Pulmonary artery endothelial cell (primary cell): ENCODE measurements at places on chromosomes 2 and 18.

- DNase-seq, result no peak
These were observed 22.9 kb upstream of the SSB start for GRCh38 chr2:169775765-169776164.

- DNase-seq, result no peak
These were observed 7.4 kb upstream of the LCT start for GRCh38 chr2:135844301-135844895.

- DNase-seq, result no peak
These were observed 65.4 kb downstream of the SDC1 start for GRCh38 chr2:20159411-20160070.

GRCh38 chr2:55587-56448 lies 9.5 kb upstream of the FAM110C start:
- DNase-seq, result no peak

GRCh38 chr2:240032406-240033329 lies 2.4 kb upstream of the OR6B2 start:
- no peak for DNase-seq

GRCh38 chr18:45670281-45670962 lies 53.6 kb upstream of the SLC14A1 start:
- DNase-seq, result peak; percentile 66

GRCh38 chr2:121004950-121005349 lies 269.3 kb downstream of the GLI2 start:
- DNase-seq, result no peak

DNA sequence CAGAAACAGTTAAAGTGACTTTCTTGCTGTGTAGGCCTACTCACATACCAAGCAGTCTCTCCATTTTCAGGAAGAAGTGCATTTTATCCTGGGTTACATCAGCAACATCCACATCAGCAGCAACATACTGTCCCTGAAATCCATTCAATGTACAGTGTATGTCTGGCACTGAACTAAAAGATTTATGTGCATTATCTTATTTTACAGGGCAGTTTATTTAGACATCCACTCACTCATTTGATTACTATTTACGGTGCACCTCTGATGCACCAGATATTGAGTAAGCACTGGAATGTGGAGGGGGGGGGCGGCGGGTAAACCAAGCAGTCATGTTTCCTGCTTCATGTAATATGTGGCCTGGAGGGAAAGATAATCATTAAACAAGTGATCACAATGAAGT lies 1128.2 kb downstream of the BCL11A start:
- DNase-seq, result no peak

GRCh38 chr2:170354855-170355780 lies 177.2 kb downstream of the MYO3B start:
- no peak for DNase-seq

DNA sequence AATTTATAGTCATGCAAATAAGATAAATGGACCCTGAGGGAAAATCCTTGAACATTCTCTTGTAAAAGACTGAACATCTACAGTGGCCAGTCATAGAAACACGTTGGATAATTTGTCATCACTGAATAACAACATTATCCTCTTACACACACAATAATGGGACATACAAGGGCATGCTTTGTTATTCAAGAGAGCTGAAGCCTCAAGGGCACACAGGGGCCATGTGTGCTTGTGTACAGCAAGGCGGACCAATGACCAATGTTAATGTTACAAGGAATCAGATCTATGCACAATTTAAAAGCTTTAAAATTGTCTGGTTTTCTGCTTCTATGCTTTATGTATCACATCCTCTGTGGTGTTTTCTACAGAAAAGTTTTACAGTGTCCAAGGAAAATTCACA lies 23.7 kb downstream of the COL6A3 start:
- no peak for DNase-seq

GRCh38 chr2:70948337-70949003 lies 12.8 kb downstream of the ATP6V1B1 start:
- DNase-seq, result peak; percentile 29

DNA sequence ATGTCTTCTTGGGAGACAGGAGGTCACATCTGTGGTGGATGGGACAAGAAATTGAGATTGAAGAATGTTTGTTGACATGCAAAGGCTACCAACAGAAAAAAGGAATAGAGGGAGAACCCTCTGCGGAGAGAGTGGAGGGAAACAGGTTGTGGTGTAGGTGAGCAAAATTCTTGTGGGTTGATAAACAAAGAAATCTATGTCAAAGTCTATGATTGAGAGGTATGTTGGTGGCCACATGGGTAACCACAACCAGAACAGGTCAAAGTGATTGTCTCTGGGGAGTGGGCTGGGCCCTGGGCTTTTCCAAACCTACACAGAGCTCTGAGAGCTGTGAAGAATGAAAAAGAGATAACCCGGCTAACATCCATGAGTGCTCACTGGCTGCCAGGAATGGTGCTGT lies 62.8 kb upstream of the NCK2 start:
- DNase-seq, result no peak

DNA sequence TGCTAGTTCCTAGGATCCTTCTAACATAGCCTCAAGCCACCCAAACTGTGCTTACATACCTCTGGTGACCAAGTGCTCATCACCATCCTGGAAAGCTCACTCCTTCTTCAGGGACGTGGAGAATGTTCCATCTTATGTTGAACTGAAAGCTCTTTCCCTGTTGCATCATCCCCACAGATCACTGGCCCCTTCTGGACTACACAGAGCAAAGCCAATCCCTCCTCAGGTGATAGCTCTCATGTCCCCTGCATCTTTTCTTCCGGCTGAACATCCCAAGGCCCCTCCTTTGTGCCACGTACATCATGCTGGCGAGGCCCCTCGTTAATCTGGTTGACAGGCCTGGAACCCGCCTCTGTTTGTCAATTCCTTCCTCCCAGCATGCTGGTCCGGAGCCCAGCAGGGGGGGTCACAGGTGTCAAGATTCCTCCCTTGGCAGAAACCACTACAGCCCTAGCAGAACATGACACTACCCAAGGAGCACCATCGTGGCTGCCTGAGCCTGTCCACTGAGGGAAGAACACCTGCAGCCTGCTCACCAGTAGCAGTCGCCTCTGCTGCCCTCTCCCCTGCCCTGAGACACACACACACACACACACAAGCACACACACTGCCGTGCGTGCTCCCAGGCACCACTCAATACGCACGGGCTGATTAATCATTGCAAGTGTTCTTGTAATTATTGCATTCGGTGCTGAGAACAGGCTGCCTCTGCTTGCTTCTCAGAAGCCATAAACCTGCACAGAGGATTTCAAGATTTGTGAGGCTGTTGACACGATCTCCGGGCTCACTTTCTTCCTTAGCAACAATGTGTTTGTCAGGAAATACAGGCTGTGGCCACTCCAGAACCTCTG lies 6.3 kb upstream of the KCNK3 start:
- no peak for DNase-seq

DNA sequence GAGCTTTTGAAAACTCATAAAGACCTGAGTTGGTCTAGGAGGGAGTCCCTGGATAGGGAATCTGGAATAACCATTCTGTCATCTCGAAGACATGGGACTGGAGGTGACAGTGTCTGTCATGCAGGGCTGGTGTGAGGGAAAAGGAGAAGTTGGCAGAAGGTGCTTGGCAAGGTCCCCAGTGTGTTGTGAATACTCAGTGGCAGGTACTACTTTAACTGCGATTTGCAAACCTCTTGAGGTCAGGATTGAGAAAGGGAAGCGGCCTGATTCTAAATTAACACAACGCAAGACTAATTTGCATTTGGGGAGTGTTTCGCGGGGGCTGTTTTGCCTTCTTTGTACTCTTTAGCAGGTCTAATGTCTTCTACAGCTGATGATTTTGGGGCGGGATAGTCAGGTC lies 77.0 kb upstream of the TMEM200C start:
- no peak for DNase-seq

- DNase-seq, result no peak
These were observed 44.2 kb downstream of the CEP192 start for GRCh38 chr18:13035249-13035914.

GRCh38 chr2:134207589-134208209 lies 46.2 kb upstream of the MGAT5 start:
- DNase-seq, result peak; percentile 35

DNA sequence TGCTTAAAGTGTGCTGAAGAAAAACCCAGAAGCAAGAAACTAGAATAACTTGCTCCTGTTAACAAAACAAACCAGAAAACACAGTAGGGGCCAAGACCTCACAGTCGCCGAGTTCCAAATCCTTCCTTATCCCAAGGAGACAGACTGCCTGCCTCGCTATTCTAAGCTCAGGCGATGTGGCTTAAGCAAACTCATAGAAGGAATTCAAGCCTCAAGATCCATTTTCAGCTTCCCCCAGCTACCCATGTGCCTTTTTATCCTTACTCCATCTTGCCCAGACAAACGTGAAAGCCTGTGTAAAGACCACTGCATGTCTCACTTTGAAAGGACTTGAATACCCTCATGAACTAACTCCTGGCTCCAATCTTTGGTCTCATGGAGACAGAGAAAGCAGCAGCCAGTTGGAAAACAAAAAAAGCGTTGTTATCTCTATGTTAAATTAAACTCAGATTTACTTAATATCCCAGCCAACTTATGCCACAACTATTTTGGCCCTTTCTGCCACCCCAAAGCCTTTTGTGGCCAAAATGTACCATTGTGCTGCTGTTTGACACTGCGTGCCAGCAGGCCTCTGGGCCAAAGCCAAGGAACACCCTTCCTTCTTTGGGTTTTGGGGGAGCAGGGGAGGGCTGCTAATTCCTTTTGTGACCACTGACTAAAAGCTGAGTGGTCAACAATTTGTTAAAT lies 123.2 kb upstream of the FZD5 start:
- DNase-seq, result no peak

GRCh38 chr2:238116298-238117198 lies 16.4 kb downstream of the ESPNL start:
- no peak for DNase-seq

DNA sequence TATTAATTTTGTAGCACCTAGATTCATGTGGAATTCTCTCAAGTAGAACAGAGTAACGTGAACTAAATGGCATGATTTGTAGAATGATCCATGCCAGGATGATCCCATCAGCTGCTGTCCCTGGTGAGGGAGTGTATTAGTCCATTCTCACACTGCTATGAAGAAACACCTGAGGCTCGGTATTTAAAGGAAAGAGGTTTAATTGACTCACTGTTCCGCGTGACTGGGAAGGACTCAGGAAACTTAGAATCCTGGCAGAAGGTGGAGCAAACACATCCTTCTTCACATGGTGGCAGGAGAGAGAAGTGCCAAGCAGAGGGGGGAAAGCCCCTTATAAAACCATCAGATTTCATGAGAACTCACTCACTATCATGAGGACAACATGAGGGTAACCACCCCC lies 312.6 kb downstream of the PTPRM start:
- DNase-seq, result no peak

- no peak for DNase-seq
These were observed 12.8 kb downstream of the CYB5A start for GRCh38 chr18:74278983-74279382.

DNA sequence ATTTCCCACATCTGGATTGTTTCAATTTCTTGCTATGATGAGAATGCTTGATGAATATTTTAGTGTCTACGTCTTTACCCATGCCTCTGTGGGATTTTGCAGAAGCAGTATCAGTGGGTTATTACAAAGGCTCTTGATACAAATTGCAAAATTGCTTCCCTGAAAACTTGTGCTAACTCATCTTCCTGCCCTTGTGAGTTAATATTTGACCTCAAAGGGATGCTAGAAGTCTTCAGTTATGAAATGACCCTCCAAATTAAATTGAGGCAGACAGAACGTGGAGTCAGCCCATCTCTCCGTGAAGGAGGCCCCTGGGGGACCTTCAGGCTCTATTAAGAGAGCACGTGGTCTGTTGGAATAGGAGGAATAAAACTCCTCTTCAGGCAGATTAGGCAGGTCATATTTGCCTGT lies 239.2 kb upstream of the HS6ST1 start:
- DNase-seq, result no peak

DNA sequence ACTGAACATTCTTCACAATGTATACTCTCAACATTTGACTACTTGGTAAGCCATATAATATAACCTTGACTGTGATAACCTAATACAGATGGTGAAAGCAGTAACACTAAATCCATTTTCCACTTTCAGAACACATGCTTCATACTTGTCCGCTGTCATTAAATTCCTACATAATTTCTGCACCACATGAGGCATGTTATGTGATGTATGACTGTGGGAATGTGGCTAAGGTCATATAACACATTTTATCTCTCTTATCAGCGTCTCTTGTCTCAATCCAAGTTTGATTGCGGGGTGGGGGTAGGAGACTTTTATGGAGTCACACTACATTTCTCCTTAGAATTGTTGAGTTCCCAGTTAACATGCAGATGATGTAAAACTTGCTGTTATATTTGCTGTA lies 110.9 kb downstream of the MTCL1 start:
- DNase-seq, result no peak

DNA sequence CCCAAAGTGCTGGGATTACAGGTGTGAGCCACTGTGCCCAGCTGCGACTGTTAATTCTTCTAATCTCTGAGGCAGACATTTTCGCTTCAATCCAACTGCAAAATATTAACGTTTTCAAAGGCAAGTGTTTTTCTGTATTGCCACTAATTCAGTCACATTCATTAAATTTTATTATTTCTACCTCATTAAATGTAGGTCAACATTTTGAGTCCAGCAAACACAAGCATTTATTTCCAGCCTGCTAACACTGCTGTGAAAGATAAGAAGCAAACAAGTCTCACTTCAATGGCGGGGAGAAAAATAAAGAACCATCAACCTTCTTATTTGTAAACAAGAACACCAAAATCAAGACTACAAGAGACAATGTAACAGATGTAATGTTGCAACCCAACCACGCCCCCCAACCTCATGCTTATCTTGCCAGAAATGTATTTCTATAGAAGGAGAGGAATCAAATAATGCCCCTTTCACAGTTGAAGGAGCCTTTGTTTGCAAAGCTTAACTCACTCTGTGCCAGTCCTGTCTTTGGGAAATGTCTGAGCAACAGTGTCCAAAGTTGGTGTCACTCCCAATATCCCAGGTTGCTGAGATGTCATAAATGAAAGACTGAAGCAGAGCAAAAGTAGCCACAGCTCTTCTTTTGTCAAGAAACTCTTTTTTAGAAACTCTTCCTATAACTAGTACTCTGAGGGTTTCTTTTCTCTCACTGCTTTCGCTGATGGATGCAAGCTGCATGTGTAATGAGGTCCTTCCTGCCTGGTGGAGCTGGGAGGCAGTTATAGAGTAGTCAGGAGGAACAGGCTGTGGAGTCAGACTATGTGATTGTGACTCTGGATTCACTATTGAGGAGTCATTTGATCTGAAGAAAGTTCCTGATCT lies 8.6 kb downstream of the DOCK10 start:
- no peak for DNase-seq

- no peak for DNase-seq
These were observed 8.5 kb downstream of the ZNF516 start for GRCh38 chr18:76486574-76486973.

- DNase-seq, result no peak
These were observed 88.3 kb upstream of the HS6ST1 start for GRCh38 chr2:128406736-128407554.
